ENCODE measurements at places on chromosomes 6 and 20.

- no peak for DNase-seq
Observed at GRCh38 chr20:432208-432607, 24.1 kb downstream of the RBCK1 start.

DNA sequence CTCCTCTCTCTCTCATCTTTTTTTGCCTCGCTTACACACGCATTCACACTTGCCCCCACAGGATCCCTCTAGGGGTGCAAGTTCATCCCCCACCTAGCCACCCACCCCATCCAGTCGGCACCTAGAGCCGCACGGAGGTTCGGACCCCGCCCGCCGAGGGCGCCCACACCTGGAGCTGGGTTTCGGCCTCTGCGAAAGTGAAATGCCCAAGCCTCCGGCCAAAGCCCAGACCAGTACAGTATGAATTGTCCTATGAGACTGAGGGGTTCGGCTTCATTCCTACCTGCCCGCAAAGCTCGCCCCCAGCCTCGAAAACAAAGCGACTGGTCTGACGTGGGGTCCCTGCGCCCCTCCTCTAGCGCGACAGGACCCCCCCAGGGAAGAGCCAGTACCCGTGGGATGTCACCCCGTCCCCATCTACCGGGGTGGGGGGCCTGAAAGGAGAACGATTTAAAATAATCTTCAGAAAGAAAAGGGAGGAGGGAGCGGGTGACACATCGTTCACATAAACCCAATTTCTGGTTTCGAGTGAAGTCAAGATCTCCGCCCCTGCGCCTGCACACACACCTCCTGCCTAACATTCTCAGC lies 1.5 kb downstream of the TFAP2A start:
- no peak for DNase-seq

GRCh38 chr20:41621421-41621820 lies 3.2 kb upstream of the CHD6 start:
- DNase-seq: no peak

- DNase-seq: no peak
Observed at GRCh38 chr6:140849456-140849855, 1283.3 kb upstream of the GJE1 start.

DNA sequence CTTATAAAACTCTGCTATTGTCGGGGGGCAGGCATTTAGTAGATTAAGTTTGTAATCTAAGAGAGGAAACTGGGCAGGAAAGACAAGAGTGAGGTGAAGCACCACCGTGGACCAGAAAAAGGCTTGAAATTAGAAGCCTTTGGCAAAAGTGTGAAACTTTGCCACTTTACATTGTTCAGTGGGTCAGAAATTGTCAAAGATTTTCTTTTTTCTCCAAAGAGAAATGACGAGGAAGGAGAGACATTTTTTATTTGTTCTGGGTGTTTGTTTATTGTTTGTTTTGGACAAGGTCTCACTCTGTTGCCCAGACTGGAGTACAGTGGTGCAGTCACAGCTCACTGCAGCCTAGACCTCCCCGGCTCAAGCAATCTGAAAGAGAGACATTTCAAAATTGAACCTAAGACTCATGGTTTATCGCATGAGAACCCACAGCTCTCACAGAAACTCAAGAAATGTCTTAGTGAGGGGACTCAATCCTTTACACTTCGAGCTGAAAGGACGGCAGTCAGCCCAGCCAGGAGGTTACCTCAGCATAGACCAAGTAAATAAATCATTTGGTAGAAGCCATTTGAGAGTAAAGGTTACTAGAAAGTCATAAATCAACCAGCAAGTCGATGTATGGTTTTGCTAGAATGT lies 262.8 kb upstream of the TAB2 start:
- no peak for DNase-seq

DNA sequence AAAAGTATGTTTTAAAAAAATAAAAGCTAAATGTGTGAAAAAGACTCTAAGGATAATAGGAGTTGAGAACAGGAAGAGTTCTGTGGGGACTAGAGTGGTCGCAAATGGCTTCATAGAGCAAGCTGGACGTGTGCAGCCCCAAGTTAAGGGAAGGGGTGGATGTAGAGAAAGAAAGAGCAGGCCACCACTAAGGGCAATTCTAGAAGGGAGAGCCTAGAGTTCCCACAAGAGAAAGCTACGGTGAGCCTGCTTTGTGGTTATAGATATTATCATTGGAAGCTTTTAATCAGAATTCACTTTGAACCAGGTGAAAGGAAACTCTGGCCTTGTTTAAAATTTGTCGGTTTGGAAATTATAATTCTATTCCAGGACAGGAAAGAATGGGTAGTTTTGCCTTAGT lies 101.6 kb downstream of the HIVEP2 start:
- no peak for DNase-seq

DNA sequence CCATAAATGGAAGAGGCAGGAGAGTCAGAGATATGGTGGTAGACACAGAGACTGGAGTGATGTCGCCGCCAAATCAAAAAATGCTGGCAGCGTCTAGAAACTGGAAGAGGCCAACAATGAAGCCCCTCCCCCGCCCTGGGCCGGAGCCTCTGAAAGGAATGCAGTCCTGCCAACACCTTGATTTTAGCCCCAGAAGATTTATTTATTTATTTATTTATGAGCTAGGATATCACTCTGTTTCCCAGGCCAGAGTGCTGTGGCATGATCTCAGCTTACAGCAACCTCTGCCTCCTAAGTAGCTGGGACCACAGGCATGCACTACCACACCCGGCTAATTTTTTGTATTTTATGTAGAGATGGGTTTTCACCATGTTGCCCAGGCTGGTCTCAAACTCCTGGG lies 82.6 kb upstream of the CCDC167 start:
- DNase-seq: no peak

GRCh38 chr20:8527998-8528723 lies 396.1 kb downstream of the PLCB1 start:
- DNase-seq: peak; percentile 95
